ENCODE measurements at places on chromosomes 3 and 15.

DNA sequence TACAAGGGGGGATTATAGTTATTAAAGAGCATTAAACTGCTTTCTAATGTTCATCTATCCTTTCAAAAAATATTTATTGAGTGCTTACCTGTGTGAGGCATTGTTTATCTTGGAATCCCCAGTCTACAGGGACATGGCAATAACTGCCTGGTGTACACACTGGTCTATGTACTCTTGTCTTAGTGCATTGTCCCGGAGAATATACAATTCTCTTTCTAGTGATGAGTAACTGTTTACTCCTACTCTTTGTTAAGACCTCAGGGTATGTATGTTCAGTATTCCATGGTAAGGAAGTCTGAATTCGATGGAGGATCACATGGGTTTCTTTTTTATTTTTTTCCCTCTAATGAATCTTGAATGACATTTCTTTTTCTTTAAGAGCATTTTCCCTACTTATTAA is 772.4 kb upstream of the NR2F2 start:
- DNase-seq, result no peak

- DNase-seq, result no peak
These were observed 27.7 kb downstream of the PRKCD start for GRCh38 chr3:53188720-53189119.

GRCh38 chr3:171981271-171981605 is 58.1 kb upstream of the FNDC3B start:
- DNase-seq, result no peak

DNA sequence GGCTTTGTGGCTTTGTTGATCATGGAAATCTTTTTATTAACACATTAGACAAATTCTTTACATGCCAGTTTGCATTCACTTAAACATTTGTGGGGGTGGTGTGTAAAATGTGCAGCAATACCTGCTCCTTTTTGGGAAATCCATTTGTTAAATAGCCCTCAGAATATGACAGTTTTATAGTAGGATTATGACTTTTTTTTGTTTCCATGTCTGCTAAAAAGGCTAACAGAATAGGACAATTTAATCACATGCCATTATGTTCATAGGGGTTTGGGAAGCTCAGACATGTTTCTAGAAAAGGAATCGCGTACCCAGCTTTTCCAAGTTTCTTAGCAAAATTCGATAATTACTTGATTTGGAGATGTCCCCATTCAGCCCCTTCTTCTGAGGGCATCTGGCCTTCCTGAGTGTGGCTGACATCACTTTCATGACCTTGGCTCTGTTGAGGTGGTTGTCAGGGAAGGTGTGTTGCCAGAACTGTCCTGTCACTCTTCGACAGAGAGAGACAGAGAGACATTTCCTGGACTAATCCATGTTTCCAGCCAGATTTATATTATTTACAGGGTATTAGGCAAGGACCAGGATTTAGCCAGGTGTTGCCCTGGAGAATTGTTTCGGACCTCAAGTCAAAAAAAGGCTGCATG is 126.4 kb downstream of the PTPRG start:
- no peak for DNase-seq

DNA sequence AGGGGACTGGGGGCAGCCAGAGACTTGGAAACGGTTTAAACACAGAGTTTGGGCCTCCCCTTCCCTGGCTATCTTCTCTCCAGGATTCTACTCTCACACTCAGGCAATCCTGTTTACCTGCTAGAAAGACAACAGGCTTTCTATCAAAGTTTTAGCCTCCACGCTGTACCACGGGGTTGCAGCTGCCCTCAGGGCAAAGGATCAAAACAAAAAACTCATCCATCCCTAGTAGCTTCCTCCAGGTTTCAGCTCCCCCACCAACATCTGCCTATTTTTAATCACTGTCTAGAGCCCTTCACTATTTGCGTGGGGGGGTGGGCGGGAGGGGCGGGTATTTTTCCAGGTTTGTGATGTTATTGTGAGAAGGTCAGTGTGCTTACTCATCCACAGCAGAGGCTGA is 286.8 kb upstream of the TRIM42 start:
- peak; percentile 80 for DNase-seq

- DNase-seq, result no peak
These were observed 461 bp downstream of the XRN1 start for GRCh38 chr3:142447301-142447851.

- DNase-seq, result no peak
These were observed 116.0 kb downstream of the TBC1D5 start for GRCh38 chr3:17626395-17626794.

DNA sequence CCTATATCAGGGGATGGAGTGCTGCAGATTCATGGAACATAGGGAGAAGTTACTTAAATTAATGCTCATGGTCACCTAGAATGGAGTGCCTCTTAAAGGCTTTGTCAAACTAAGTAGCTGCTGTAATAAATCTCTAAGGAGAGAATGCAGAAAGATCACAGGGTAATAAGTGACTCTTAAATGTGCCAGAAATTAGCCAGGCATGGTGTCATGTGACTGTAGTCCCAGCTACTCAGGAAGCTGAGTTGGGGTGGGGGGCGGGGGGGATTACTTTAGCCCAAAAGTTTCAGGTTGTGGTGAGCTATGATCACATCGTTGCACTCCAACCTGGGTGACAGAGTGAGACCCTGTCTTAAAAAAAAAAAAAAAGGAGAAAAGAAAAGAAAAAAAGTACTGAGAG is 90.9 kb upstream of the ASB14 start:
- DNase-seq, result no peak

DNA sequence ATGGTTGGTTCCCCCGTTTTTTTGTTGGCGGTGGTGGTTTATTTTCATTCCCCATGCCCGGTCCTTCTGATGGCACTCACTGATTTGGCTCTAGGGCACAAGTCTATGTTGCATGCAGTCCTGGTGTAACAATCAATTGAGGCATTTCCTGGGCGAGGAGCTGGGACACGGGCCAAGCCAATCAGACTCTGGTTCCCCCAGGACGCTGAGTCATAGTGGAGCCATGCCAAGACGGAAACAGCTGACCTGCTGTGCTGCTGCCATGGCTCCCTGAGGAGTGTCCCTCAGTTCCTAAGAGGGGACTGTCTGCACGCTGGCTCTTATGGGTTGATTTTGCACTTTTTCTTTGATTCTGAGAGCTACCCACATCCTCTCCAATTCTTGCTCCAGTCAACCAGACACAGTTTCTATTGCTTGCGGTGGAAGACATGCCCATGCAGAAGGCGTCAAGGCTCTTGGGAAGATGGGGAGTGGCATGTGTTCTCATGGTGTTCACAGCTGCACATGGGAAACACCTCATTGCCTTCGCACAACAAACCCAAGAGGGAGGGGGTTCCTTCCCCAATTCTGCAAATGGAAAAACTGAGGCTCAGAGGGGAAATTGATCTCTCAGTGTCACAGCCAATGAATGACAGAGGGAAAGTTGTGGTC is 28.3 kb upstream of the ALDH1L1 start:
- peak; percentile 33 for DNase-seq

DNA sequence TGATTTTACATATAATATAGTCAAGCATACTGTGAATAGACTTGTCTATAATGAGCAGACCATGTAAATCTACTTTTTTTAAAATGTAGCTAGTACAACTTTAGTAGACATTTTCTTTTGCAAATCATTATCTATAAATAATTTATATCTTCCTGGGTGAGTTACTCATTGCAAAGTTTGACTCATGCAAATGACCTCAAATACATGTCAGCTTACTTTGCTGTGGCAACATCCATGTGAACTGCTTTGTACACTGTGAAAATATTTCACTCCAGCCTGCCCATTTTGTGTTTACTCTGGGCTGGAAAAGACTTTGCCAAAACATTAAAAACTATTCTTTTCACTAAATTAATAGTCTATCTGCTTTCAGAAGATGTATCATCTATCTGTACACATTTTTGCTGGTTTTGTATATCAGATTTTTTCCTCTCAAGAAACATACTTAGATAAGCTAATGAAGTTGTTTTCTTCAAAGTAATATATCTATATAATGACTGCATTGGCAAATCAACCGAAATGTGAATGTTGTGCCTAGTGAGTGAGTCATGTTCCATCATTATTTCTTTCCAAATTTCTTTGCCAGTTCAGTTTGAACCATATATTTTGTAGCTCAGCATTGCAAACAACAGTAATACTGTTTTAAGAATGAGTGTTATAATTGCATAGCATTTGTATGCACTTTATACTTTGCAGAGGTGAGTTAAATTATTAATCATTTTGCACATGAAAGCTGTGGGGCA is 26.5 kb downstream of the IGSF10 start:
- DNase-seq, result no peak

GRCh38 chr3:54888873-54889272 is 39.0 kb downstream of the LRTM1 start:
- no peak for DNase-seq

- no peak for DNase-seq
These were observed 229.2 kb upstream of the ZPLD1 start for GRCh38 chr3:102205647-102206046.

GRCh38 chr3:101010296-101010695 is 17.1 kb upstream of the ABI3BP start:
- no peak for DNase-seq

DNA sequence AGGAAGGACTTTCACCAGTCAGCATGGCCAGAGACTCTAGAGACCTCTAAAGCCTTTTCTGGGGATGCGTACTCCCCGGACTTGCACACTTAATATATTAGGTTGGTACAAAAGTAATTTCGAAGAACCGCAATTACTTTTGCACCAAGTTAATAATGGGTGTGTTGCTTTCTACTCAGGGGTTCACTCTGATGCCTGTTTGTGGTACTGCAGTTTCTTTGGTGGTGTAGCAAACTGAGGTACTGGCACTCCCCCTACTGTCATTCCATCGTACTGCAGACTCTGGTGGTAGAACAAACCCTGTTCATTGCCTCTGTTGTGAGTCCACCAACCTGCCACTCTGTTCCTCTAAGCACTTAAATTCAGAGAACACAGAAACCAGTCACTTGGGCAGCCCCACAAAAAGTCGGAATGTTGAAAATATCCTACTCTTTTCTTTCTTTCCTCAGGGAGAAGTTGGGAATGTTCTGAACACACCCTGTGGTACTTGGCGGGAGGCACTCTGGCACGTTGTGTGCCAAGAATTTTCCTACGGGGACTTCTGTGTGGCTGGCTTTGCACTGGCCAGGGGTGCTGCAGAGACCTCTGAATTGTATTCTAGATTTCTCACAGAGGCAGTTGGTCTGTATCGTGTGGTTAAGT is 46.3 kb downstream of the GABRG3 start:
- peak; percentile 62 for DNase-seq

GRCh38 chr3:12393894-12394293 is 90.4 kb upstream of the TSEN2 start:
- DNase-seq, result no peak

DNA sequence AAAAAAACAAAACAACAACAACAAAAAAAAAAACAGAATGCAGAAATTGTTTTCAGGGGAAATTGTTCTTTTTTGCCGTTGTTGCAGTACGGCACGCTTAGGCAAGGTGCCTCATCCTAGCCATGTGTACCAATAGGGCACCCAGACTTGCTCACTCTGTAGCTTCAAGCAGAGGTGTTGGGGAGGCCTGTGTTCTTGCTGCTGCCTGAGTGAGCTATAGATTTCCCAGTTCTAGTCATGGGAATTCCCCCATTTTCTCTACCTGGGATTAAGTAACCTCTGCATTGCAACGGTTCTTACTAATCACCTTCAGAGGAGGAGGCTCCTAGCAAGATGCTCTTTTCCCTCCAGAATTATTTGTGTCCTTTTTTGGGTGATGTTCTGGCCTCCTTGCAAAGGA is 12.9 kb upstream of the PARL start:
- no peak for DNase-seq

DNA sequence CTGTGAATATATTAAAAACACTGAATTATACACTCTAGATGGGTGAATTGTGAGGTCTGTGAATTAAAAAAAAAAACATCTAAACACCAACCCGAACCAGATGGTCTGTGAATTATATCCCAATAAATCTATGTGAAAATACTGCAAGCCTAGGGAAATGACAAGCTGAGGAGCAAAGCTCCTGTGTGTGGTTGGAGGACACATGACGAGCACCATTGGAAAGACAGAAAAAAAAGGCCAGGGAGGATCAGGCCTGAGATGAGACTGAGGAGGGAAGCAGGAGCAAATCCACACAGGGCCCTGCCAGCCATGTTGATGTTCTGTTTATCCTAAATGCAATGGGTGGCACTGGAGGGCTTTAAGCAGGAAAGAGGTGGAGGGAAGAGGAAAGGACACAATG is 200.0 kb downstream of the RORA start:
- DNase-seq, result no peak

GRCh38 chr3:29515451-29515850 is 234.6 kb downstream of the RBMS3 start:
- DNase-seq, result no peak
